Amygdala (tissue), 56 donors: ENCODE measurements at places on chromosomes 13 and 19.

DNA sequence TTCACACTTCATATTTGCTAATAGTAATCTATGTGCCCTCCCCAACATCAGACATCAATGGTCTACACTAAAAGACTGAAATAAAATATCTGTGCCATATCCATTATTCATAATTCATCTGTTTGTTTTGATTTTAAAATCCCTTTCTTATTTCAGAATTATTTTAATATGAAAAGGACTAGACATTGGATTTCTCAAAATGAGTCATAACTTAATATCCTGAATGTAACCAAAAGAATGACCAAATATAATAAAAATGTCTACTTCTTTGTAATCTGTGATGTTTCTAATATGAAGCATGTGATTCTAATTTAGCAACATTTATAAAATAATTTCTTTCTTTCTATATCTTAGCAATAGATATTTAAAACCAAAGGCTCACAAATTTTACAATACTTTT, 64.9 kb downstream of the MZT1 start:
- no peak for DNase-seq

GRCh38 chr13:24709186-24709913, 29.1 kb downstream of the ATP12A start:
- no peak for DNase-seq

DNA sequence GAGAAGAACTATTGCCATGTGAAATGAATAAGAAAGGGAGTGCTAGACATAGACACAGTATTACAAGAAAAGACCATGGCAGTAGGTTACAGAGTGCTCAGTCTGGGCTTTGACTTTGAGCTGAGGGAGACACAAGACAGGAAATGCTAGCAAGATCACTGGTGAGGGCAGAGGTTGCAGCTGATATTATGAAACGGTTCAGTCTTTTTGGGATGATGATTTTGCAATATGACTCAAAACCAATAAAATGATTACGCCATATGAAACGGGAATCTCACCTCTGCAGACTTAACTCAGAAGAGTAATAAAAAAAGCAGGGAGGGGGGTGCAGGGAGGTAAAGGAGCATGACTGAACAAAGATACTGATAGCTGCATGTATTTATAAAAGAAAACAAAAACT, 123.1 kb downstream of the RBM26 start:
- no peak for DNase-seq

GRCh38 chr19:45087531-45087930, 5.4 kb upstream of the PPP1R37 start:
- DNase-seq, result no peak

DNA sequence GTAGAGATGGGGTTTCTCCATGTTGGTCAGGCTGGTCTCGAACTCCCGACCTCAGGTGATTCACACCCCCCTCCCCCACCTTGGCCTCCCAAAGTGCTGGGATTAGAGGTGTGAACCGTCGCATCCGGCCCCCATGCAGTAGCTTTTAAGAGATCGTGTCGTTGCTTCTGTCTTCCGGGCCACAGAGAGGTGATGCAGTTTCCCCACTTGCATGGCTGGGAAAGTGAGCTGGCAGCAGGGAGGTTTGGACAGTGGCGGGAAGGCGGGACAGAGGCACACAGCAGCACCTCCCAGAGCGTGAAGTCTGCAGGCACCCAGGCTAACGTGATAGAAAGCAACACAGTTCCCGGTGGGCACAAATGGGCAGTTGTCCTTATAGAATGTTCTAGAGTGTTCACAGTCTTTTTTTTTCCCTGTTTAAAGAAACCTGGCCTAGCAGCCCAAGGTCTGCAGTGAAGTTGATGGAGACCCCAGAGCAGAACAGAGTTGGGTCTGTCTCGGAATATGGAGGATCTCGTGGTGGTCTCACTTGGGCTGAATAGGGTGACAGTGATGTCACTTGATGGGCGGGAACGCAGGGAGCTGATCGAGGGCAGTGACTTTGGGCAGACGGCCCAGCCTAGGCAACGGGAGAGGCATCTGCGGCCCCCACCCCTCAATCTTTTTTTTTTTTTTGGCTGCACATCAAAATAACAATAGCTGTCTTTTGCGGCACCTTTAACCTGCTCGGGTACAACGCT, 4.9 kb downstream of the UHRF1 start:
- DNase-seq, result no peak

DNA sequence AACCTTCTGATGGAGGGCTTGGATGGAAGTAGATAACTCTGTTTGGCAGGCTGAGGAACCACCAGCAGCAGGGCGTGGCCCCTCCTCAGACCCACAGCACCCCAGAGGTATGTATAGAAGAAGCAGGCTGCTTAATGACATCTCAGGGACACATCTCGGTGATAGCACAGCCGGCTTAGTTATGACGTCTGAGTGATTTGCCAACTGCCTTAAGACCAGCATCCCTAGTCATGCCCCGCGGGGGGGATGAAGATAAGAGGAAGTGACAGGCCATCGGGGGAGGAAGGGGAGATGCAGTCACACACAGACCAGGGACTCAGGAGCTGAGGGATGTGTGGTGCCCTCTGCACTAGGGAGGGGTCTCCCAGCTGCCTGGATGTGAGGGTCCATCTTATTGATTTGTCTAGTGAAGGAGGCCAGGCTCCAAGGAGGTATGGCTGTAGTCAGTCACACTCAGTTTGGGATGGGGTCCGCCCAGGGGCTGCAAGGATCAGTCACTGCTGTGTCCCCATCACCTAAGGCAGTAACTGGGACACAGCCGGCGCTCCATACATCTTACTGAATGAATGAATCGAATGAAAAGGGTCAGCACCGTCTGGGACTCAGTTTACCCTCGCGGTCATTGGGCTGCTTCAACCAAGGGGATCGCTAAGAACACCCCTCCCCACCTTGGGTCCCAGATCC, 19.2 kb upstream of the ERCC1 start:
- peak; percentile 24 for DNase-seq

GRCh38 chr19:41590936-41591335, 15.0 kb downstream of the CEACAM21 start:
- DNase-seq, result no peak

GRCh38 chr19:31385744-31386143, 36.5 kb upstream of the TSHZ3 start:
- no peak for DNase-seq

GRCh38 chr13:98050041-98050466, 92.8 kb upstream of the FARP1 start:
- no peak for DNase-seq

DNA sequence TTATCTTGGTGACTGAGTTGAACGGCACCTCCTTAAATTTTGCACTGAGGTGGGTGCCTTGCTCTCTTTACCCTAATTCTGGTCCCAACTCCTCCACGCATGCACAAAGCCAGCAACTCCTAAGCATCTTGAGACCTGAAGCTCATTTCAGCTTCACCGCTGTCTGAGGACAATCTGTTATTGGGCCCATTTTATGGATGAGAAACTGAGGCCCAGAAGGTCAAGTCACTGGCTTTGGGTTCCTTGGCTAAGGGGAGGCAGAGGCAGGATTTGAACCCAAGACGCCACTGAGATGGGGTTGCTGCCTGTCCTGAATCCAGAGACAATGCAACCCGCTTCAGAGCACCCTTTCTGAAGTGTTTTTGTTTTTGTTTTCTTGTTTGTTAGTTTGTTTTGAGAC, 22.7 kb downstream of the TINCR start:
- no peak for DNase-seq

DNA sequence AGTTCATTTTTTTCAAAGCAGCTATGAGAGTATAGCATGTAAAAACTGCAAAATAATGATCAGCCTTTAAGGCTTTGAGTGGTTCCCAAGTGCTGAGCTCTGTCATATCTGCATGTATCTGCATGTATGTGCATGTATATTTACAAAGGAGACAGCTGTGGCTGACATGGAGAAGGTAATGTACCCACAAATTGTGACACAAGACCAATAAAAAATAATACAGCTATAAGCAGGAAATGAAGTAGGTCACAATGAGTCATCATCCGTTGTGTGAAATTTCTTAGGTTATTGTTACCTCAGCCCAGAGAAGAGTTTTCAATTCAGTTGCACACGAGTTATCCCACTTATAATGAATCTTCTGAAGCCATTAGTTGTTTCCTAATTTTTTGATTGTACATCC, 60.9 kb upstream of the MED4 start:
- DNase-seq, result no peak

- DNase-seq, result no peak
Measured at GRCh38 chr13:49315036-49315565, 67.4 kb downstream of the CDADC1 start.

DNA sequence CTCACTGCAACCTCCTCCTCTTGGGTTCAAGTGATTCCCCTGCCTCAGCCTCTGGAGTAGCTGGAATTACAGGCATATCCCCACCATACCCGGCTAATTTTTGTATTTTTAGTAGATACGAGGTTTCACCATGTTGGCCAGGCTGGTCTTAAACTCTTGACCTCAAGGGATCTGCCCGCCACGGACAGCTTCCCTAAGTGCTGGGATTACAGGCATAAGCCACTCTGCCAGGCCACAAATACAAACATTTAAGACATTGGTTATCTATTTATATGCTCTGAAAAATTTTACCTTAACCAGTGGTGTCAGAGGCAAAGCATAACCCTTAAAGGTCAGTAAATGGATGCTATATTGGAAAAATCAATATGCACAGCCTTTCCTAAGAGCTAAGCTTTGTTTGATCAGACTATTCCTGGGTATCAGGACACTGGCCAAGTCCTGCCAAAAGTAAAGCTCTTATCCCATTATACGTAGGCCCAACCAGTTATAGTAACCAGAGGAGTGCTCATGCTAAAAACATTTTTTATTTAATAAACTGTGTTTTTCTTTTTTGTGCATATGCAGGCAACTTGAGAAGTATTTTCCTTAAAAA, 56.4 kb upstream of the STARD13 start:
- DNase-seq, result no peak

- no peak for DNase-seq
Measured at GRCh38 chr19:8573316-8573715, 3.9 kb downstream of the MYO1F start.

GRCh38 chr13:53045189-53045588, 16.6 kb downstream of the OLFM4 start:
- DNase-seq, result no peak

GRCh38 chr13:73110814-73111213, 52.0 kb downstream of the KLF5 start:
- no peak for DNase-seq

DNA sequence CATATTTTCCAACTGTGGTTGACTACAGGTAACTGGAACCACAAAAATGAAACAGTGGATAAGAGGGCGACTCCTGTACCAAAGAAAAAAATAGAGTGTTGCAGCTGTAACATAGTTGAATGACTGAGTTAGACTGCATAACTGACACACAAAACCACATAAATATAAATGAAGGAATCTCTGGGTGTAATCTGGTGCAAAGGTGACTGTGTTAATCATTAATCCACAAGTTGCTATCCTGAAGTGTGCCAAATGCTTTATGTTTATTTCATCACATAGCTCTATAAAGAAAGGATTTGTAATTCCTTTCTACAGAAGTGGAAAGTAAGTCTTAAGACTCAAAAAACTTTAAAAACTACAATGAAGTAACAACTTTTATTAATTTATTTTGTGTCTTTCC, 6.0 kb upstream of the GJB2 start:
- DNase-seq, result no peak

GRCh38 chr13:40595693-40596092, 70.7 kb downstream of the FOXO1 start:
- DNase-seq, result no peak

- no peak for DNase-seq
Measured at GRCh38 chr19:19224852-19225494, 13.2 kb downstream of the NCAN start.

- no peak for DNase-seq
Measured at GRCh38 chr13:23567906-23568460, 2.2 kb upstream of the TNFRSF19 start.

- DNase-seq, result no peak
Measured at GRCh38 chr19:36120092-36120983, 5.1 kb downstream of the TBCB start.

- DNase-seq, result no peak
Measured at GRCh38 chr13:99416411-99417121, 84.7 kb upstream of the TM9SF2 start.

GRCh38 chr13:112104881-112105234, 37.9 kb downstream of the SOX1 start:
- no peak for DNase-seq

GRCh38 chr19:33840783-33841182, 44.1 kb downstream of the KCTD15 start:
- no peak for DNase-seq

DNA sequence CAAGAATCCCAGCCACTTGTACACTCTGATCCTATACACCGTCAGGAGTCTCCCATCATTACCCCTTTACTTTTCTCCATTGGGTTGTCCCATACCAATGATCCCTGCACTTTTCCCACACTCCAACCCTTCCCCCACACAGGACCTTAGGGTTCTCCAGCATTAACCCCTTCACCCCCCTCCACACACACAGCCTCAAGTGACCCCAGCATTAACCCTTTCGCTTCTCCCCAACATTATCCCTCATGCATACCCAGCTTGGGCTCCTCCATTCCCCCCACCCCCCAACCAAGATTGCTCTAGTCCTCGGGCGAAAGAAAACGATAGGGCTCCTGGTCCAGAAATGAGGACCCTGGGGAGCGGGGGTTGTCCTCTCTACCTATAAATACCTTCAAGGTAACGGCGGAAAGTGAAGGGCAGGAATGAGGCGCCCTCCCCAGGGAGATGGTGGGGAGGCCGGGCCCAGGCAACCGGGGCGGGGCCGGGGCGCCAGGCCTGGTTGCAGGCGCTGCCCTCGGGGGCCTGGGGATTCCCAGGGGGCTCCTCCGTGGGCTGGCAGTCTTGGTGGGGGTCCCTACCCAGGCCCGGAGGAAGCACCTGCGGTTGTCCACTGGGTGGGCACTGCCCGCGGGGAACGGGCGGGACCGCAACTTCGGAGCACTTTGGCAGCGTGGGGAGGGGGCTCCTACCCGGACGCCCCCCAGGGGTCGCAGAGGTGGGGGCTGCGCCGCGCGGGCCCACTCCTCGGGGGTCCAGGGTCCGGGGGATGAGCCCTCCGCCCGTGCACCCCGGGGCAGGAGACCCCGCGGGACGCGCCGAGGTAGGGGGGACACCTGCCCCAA, 757 bp downstream of the WIZ start:
- no peak for DNase-seq

GRCh38 chr19:6061376-6062130, 48.7 kb downstream of the RFX2 start:
- no peak for DNase-seq

- no peak for DNase-seq
Measured at GRCh38 chr13:98440390-98441055, 136.4 kb downstream of the STK24 start.

GRCh38 chr19:29855741-29856500, 44.1 kb downstream of the CCNE1 start:
- DNase-seq, result no peak
